Jurkat, Clone E6-1 (cell line): ENCODE measurements at places on chromosomes 2 and 18.

GRCh38 chr2:242085941-242086621 is 216.6 kb downstream of the RTP5 start:
- peak; percentile 12 for DNase-seq

DNA sequence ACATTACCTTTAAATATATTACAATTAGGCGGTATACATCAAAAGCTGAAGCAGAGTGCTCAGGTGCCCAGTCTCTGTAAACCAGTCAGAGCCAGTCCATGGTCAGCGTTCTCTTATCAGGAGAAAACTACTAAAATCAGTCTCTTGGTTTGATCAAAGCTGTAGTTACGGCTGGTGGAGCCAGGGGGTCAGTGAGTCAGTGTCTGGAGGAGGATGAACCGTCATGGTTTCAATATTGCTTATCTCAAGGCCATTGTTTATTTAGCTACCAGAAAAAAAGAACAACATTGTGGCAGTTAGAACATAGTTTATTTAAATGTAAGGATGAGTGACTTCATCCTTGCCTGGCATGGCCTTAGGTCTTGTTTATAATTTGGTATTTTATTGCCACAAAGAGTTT is 71.3 kb upstream of the NYAP2 start:
- no peak for DNase-seq

GRCh38 chr2:59378127-59378526 is 1137.0 kb upstream of the FANCL start:
- DNase-seq = no peak

DNA sequence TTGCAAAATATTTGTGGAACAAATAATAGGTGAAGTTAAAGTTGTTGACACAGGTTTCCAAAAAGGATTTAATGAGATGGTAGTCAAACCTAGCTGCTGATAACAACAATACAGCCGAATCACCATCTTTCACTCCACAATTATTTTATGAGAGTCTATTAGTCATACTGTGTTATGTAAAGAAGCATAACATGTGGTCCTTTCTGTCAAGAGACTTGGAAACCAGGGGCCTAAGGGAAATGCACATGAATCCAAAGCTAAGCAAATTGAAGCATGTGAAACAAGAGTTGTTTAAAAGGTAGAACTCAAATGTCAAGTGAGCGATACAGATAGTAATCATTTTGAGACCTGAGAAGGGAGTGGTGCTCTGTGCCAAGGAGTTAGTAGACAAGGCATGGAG is 16.0 kb downstream of the CD28 start:
- no peak for DNase-seq

- no peak for DNase-seq
Observed at GRCh38 chr2:177545143-177545542, 152.6 kb downstream of the AGPS start.

DNA sequence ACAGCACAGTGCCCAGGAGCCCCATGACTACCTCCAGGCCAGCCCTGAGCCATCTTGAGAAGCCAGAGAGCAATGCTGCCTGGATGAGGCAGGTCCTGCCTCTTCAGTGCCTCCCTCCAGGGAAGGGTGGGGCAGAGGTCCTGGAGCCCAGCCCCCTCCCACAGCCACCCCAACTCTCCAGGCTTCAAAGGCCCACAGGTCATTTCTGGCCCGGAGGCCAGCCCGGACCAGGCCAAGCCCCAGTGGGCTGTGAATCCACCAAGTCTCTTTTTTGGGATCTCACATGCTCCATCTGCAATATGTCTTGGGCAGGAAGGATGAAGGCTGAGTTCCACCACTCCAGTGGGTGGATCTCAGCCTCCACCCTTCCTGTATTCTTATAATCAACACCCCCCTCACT is 36.7 kb downstream of the SDC1 start:
- DNase-seq = no peak

DNA sequence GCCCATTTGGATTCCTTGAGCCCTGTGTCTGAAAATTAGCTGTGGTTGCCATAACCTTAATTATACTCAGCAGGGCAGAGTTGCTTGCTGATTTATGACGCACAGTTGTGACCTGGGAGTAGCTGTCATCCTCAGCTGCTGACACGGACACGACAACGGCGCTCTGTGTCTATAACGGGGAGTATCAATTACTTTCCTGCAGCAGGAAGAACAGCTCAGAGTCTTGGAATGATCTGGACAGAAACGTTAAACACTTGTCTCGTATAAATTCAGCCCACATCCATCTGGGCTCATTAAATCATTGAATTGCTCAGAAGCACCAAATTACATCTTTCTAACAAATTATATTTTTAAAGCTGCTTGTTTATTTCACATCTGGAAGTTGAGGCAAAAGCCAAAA is 116.3 kb downstream of the SEPTIN10 start:
- DNase-seq = no peak

DNA sequence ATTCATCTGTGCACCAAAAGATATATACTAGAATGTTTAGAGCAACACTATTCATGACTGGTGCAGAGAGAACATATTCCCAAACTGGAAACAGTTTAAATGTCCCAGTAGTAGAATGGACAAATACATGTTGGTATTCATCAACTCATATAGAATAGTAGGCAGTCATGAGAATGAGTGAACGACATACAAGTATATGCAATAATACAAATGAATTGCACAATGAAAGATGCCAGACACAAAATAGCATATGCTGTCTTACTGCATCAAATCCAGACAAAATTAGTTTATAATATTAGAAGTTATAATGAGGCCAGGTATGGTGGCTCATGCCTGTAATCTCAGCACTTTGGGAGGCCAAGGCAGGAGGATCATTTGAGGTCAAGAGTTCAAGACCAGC is 8.3 kb upstream of the PRKAG3 start:
- no peak for DNase-seq

- DNase-seq = no peak
Observed at GRCh38 chr2:157246765-157247407, 10.6 kb upstream of the GALNT5 start.

DNA sequence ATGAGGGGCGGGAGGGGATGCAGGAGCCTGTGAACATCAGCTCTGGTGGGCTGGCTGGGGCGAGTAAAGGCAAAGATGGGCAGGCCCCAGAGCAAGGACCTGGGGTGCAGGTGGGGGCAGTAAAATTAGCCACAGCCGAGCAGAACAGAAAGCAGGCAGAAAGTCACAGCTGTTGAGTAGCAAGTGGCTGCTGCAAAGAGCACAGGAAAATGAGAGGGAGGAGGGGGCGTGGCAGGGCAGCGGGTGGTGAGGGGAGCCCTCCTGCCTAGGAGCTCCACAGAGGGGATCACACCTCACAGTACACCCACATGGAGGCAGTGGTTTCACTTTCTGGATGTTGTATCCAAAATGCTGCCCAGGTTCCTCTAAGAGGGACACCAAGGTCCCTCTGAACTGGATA is 79.6 kb downstream of the LBH start:
- no peak for DNase-seq

GRCh38 chr2:219362072-219362471 is 25.6 kb downstream of the DNPEP start:
- DNase-seq = no peak

DNA sequence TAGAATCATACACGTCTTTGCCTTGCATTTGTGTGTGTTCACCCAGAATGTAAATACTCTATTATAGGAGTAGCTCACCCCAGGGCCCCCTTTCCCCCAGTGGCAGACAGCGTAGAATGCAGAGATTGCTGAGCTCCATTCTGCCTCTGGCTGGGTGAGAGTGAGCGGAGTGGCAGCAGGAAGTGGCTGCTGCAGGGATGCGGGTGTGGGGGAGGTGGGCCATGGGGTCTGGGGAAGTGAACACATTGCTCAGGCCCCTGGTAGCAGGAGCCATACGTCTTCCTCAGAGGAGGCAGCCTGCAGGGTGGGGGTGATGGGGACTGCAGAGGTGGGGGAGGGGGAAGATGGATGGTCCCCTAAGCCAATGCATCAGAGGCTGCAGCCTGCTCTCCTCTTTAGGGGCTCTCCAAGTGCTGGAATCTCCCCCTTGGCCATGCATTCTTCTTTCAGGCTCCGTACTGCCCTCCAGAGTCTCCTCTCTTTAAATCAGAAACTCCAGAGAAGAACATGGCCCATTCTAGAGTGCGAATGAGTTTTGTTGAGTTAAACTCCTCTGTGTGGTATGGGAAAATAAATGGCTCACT is 72.2 kb downstream of the CELF4 start:
- peak; percentile 31 for DNase-seq

DNA sequence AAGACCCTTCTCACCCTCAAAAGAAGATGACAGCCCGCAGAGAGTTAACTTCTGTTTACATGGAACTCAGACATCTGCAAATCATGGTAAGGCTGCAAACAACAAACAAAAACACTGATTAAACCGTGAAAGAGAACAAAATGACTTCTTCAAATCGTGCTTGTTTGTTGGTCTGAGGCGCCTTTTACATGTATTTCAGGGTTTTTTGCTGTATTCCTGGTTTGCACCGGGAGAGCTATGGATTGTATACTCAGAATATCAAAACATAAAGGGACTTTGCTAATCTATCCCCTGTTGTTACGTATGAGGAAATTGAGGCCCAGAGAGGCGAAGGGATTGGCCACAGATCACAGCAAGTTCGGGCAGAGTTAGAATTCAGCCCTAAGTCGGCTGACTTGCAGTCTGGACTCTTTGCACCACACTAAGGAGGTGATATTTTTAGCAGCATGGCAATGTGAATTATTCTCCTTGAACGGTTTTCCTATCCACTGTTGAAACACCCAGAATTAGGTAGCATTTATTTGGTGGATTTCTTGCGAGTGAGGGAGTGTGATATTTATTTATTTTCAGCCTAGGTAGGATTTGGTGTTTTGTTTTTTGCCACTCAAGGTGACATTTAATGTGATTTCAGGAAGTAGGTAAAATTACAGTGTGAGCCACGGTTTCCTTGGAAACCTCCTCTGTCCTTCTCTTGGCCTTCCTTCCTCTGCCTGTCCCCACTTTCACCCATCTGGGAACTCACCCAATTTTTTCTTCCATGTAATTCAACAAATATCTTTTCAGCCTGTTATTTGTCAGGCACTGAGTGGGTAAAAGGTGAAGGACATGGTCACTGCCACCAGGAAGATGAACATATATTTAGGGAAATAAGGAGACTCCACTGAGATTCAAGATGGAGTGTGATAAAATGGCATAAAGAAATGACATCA is 980 bp upstream of the PDE6D start:
- DNase-seq = peak; percentile 46

DNA sequence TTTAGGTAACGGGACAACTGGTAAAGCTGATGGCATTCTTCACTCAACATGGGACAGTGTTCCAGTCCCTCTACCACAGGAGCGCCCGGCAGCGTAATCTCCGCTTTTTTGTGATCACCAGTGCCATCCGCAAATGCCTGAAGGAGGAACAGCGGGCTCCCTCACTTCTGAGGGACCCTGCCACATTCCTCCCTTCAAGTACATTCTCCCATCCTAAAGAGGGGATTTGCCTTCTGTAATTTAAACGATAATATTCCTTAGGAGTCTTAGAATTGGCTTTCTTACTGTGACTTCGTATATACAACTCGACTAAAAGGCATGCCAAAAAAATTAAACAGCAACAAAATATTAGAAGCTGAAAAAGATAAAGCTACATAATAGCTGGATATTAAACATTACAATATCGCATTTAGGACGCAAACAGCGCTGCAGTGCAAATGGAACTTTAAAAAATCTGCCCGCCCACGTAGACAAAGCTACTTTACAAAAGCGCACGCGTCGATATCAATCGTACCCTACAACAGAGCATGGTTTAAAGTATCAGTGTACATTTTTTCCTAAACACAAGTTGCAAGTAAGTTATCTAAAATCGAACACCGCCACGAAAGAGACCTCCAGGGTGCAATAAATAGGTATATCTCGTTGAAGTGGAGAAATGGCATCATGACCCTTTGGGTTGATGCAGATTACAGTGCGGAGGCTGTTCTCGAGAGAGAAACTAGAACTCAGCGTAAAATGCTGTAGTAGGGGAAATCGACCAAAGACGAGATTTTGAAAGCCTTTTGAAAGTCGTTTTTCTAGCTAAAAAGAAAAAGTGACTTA is 2.3 kb upstream of the VSNL1 start:
- no peak for DNase-seq

GRCh38 chr18:9665314-9665713 is 42.8 kb upstream of the RAB31 start:
- DNase-seq = no peak
